ENCODE measurements at places on chromosomes 3 and 15.

GRCh38 chr3:50269977-50270413 lies 1.0 kb downstream of the SEMA3B start:
- DNase-seq = no peak

GRCh38 chr3:100260081-100260684 lies 609 bp upstream of the TBC1D23 start:
- no peak for DNase-seq

- no peak for DNase-seq
These were observed 26.8 kb upstream of the OCA2 start for GRCh38 chr15:28125673-28126651.

- DNase-seq = no peak
These were observed 12.5 kb downstream of the SLC35G2 start for GRCh38 chr3:136831461-136831860.

DNA sequence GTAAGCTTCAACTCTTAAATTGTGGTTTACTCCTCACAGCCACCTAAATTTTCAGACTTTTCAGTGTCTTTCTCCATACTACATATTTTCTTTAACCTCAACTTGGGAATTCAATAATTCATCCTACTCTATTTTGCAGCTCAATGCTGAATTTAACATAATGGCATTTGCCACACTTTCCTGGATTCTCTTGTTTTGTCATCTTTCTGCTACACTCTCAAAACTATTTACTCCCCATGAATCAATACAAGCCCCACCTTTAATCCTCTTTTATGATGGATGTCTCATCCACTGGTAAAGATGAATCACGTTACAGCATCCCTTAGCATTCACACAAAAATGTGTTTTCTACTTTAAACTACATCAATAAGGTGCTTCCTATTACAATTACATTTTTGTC lies 19.6 kb upstream of the CHMP2B start:
- DNase-seq = no peak

- DNase-seq = no peak
These were observed 596.1 kb downstream of the OTOL1 start for GRCh38 chr3:162092751-162093150.

DNA sequence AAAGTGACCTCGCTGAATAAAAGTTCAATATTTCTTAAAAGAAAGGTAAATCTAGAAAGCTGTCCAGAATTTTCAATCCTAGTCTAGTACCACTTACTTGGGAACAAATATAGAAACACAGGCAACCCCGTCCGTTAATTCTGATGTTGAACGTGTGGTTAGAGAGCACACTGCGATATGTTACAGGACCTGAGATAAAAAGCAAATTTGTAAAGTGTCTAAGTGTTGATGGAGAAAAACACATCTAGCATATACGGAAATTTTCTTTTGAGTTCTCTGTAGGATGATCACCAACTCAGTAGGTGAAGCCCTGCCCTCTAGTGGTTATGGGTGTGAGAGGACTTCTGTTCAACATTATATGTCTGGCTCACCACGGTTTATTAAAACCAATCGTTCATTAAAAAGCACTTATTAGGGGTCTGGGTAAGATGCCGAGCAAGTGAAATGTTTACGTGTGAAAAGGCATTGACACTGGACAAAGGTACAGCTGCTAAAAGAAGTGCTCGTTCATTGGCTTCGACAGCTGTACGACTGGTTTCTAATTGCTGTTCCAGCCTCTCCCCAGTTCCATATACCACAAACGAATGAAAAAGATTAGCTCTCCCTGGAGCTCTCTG lies 1.0 kb upstream of the ATP2C1 start:
- DNase-seq = peak; percentile 53

GRCh38 chr15:68725736-68726135 lies 95.0 kb downstream of the ANP32A start:
- DNase-seq = no peak

GRCh38 chr3:114499976-114500375 lies 206.1 kb downstream of the TIGIT start:
- no peak for DNase-seq

DNA sequence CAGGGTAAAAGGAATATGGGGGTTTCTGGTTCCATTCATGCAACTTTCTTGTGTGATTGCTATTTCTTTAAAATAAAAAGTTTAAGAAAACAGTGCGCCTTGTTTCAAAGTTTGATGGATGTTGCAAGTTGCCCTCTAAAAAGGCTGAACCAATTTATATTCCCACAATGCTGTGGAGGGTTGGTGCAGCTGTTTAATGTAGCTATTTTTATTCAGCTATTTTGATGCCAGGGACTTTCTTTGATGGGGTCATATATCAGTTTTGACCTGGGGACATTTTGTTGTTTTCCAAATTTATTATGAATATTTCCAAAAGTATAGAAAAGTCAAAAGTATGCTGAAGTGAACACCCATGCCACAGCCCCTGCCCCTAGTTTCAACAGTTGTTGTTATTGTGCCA lies 20.5 kb downstream of the EPHB1 start:
- no peak for DNase-seq

GRCh38 chr3:100467133-100467532 lies 25.3 kb upstream of the TMEM45A start:
- no peak for DNase-seq

DNA sequence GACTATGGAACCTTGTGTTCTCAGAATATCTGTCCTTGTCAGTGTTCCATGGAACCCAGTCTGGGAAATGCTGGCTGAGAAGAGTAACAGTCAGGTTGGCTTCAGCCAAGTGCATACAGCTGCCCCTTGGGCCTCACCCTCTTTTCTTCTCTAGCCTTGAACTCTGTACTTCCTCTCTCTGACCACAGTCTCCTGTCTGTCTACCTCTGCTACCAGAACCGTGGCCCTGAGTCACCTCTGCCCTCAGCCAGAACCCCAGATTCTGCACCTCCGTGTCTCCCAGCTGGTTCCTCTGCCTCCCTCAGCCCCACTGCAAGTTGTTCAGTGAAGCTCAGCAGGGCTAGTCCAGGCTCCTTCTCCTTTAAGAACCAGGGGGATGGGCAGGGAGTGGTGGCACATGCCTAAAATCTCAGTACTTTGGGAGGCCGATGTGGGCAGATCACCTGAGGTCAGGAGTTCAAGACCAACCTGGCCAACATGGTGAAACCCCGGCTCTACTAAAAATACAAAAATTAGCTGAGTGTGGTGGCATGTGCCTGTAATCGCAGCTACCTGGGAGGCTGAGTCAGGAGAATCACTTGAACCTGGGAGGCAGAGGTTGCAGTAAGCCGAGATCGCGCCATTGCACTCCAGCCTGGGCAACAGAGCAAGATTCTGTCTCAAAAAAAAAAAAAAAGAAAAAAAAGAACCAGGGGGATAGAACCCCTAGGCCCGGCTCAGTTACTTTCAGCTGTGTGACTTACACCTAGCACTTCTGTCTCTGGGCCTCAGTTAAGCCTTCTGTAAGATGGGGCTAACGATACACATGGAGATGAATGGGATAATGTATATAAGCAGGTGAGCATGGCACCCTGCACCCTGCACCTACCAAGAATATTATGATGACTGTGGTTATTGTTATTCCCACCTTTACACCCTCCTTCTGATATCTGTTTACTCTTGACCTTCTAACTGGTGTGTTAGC lies 24.3 kb upstream of the TATDN2 start:
- DNase-seq = peak; percentile 45

- DNase-seq = no peak
These were observed 422.6 kb downstream of the FOXP1 start for GRCh38 chr3:71160785-71161546.

- no peak for DNase-seq
These were observed 103.5 kb downstream of the ITPR1 start for GRCh38 chr3:4596612-4597011.

DNA sequence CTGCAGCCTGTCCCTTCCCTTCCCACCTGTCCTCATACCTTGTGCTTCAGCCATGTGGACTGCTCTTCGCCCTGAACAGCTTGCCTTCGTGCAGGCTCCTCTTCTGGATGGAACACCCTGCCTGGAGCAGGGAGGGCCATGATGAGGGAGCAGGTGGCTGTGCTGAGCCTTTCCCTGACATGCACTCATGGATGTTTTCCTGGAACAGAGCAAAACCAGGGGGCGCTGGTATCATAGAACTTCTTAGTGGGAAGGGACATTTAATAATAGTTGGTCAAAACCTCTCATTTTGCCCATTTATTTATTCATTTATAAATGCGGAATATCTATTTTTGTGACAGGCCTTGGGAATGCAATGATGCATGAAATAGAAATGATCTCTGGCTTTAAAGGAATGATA lies 149.3 kb downstream of the CACNA1D start:
- no peak for DNase-seq

GRCh38 chr15:31089368-31090047 lies 12.0 kb downstream of the TRPM1 start:
- DNase-seq = no peak

- DNase-seq = no peak
These were observed 17.0 kb upstream of the MUC4 start for GRCh38 chr3:195828762-195829161.

DNA sequence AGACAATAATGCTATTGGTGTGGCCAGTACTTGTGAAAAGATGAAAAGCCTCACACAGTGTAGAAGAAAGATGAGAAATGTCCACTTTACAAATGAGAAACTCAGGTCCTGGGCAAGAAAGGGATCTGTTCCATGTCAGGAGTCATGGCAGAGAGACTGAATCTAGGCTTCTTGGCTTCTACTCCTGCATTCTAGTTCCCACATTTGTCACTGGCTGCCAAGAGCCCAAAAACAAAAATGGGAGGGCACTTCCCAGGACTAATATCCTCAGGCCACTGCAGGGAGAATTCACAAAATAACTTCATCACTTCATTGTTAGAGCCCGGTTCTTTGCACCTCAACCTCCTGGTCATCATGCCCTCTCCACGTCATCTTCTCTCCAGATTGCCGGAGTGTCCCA lies 337.5 kb downstream of the NTRK3 start:
- no peak for DNase-seq

DNA sequence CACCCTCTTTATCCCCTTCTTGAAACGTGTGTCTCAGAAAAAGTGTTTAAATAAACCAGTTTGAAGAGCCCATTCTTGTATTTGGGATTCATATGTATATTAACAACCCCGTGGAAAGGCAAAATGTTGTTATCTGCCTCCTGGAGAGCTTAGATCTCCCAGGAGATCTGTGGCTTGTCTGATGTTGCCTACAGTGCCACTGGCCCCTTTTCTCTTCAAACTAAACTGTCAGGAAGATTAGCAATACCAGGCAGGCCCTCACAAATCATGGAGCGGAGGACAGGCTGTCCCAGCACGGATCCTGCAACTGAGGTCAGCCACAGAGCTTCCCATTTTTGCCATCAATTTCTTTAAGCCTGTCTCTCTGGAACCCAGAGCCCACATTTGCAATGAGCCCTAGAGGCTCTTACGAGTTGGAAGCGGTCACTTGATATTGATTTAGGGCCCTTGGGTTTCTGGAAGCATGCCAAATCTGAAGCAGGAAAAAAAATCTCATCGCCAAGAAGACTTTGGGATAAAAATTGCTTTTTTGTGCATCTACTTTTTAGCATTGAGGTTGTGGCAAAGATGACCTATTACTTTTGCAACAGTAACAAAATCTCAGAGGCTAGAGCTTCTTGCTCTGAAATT lies 234.1 kb downstream of the OPA1 start:
- DNase-seq = no peak

- DNase-seq = no peak
These were observed 64.7 kb upstream of the XCR1 start for GRCh38 chr3:46091741-46092701.

DNA sequence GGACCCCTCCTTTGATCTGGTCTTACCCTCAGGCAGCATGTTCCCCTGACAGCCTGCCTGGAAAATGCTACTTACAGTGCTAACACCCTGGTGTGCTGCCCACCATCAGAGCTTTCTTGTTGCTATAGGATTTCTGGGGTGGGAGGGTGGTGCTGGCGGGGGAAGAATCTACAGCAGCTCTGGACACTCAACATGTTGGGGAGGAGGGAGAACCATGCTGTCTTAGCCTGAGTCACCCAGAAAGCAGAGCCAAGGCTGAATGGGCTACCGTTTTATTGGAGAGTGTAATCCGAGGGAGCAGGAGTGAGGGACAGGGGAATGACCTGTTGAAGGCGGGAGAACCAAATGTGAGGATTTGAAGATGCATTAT lies 45.6 kb downstream of the MFSD1 start:
- no peak for DNase-seq

GRCh38 chr3:173301647-173302046 lies 95.9 kb upstream of the NLGN1 start:
- DNase-seq = no peak

DNA sequence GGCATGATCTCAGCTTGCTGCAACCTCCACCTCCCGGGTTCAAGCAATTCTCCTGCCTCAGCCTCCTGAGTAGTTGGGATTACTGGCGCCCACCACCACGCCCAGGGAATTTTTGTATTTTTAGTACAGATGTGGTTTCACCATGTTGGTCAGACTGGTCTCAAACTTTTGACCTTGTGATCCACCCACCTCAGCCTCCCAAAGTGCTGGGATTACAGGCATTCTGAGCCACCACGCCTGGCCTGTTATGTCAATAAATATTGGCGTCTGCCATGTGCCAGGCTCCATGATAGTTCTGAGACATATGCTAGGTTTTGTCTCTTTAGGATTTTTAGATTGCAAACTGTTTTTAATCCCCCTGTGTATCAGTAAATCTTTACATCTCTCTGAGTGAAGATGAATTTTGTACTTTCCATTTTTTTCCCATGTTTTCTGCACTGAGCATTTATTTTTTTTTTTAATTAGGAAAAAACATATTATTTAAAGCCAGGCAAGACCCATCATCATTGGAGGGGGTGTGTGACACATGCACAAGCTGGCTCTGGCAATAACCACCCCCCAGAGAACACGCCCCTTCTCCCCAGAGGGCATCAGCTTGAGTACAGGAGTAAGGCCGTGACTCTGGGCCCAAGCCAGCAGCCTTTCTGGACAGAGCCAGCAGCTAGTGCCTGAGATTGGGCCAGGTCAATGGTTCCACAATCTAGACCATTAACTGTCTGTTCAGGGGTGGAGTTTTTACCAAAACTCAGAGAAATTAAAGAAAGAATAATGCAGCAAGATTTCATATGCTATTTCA lies 51.0 kb upstream of the ATP1B3 start:
- no peak for DNase-seq

DNA sequence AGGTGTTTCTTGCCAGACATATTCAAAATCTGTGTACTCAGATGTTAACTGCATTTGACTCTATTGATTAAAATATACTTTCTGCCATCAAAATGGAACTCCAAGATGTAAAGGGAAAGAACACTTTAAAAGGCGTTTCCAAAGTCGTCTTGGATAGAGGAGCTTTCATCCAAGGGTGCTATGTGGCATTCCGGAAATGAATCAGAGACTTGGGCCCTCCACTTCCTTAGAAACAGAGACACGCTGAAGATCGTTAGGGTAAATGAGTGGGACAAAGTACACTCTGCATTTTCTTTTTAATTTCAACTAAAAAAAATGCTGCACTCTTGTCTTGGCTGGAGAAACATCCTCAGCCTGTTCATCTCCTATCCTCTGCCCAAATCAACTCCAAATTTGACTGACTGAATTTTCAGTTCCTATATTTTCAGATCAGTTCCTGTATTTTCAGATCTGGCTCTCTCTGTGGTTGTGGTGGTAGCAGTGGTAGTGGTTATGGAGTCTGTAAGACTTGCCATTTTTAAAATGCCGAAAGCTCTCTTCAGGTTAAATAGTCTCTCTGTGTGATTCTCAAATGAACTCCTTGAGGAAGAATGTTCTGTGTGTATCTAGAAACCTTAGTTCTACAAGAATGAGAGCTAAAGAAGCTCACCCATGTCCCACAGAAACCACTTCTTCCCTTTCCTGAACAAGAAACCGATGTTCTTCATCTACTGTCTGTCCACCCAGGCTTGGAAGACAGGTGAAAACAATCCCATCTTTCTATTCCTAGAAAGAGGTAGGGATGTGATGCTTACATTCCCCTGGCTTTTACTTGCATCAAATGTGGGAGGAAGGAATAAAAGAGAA lies 156.8 kb upstream of the ICE2 start:
- no peak for DNase-seq

GRCh38 chr15:59906046-59906445 lies 98.1 kb upstream of the FOXB1 start:
- DNase-seq = no peak

Measured in activated CD4-positive, alpha-beta T cell treated with anti-CD3 and anti-CD28 coated beads, Interleukin-2, amount 50 U/mL, for 1 hour (primary cell).